ENCODE measurements at places on chromosomes 3 and 15.
A peak's percentile ranks its signal among the peaks of the same experiment; 100 is the strongest.

GRCh38 chr3:192284443-192285072 is 442.8 kb downstream of the FGF12 start:
- no peak for DNase-seq

- DNase-seq = no peak
Observed at GRCh38 chr3:10356461-10356981, 35.6 kb upstream of the SEC13 start.

GRCh38 chr3:59535791-59536221 is 486.0 kb upstream of the CFAP20DC start:
- no peak for DNase-seq

GRCh38 chr15:96354731-96355567 is 24.4 kb downstream of the NR2F2 start:
- no peak for DNase-seq

- DNase-seq = no peak
Observed at GRCh38 chr3:50650018-50650417, 24.7 kb upstream of the DOCK3 start.

DNA sequence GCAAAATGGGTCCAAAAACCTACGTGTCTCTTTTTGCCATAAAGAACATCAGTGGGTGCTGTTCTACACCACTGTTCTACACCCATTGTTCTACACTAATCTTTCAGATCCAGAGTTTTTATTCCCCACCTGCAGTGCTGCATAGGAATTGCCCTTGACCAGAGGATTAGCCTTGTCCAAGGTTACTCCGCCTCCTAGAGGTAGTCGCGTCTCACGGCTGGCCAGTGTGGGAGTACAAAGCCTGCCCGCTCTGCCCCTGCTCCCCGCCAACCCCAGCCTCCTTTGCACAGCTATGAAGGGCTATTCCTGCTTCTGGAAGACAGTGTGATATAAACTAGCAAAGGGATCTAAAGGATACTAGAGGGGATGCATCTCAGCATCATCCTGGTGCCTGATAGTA is 222.1 kb upstream of the LMCD1 start:
- no peak for DNase-seq

- DNase-seq = no peak
Observed at GRCh38 chr15:74892313-74892712, 2.5 kb downstream of the MPI start.

DNA sequence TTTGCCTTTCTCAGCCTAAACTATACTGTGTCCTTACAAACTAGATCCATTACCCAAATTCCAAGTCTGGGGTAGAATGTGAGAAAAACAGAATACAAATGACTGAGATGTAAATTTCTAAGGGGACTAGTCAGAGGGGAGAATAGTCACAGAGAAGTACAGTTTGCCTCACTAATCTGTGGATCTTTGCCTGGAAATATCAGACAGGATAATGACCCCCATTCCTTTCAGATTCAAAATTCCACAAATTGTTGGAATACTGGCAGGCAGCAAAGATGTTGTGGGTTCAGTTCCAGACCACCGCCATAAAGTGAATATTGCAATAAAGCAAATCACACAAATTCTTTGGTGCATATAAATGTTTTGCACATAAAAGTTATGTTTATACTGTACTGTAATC is 762.8 kb upstream of the NR2F2 start:
- DNase-seq = no peak

GRCh38 chr3:158912621-158913020 is 110.8 kb downstream of the MFSD1 start:
- no peak for DNase-seq

DNA sequence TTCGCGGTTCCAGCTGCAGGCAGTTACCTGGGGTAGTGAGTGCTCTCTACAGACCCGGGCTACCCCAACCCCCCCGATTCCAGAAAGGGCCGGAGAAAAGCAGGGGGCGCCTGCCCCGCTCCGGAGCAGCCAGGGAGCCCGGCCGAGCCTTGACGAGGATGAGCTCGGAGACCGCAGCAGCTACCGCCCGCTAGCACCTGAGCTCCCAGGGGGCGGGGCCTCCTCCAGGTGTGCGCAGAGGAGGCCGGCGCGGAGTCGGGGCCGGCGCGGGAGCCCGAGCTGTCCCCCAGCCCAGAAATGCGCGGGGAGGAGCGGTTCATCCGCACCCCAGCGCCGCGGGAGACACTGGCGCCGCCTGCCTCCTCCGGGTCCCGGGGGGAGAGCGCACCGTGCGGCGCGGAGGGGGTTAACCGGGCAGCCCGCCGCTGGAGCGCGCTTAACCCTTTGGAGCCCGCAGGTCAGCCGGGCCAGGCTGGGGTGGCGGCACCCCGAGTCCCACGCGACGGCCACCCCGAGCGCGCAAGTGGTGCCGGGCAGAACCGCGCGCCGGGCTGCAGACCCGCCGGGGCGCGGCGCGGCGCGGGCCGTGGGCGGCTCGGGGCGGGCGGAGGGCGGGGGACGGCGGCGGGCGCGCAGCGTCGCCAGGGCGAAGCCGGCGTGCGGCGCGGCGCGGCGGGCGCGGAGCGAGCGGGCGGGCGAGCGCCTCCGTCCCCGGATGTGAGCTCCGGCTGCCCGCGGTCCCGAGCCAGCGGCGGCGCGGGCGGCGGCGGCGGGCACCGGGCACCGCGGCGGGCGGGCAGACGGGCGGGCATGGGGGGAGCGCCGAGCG is at the start of gene CACNA1D:
Gene CACNA1D, plus strand, starts transcription at position 649 of the 829 bp plus-strand sequence. CDS start 556 bp downstream, outside the sequence.
- no peak for DNase-seq

DNA sequence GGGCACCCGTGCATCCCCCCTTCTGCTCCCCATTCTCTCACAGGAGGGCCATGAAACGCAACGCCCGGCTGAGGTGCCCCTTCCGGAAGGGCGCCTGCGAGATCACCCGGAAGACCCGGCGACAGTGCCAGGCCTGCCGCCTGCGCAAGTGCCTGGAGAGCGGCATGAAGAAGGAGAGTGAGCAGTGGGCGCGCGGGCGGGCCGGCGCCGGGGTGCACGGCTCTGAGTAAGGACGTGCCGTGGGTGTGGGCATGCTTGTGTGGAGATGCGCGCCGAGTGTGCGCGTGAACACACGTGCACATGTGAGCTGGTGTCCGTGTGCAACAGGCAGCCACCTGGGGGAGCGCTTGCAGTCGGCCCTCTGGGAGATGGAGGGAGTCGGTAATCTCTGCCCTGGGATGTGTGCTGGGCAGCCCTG is 28.1 kb downstream of the NR1I2 start:
- DNase-seq = peak; percentile 49

DNA sequence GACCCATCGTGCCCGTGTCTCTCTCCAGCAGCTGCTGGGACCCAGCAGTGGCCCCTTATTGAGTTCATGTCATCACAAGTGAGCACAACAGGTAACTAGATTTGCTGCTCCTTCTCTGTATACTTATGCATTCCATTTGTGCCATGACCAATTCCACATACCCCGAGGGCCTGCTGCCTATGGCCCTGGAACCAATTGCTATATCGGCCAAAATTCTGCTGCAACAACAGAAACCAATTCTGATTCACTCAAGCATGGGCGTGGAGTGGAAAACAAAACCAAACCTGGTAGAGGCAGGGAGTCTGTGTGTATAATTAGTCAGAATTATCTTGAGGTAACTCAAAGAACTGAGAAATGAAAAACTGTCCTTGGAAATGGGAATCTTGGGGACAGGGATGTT is 516.6 kb downstream of the EPHB1 start:
- DNase-seq = no peak

- no peak for DNase-seq
Observed at GRCh38 chr3:72058493-72059081, 273.6 kb upstream of the PROK2 start.

DNA sequence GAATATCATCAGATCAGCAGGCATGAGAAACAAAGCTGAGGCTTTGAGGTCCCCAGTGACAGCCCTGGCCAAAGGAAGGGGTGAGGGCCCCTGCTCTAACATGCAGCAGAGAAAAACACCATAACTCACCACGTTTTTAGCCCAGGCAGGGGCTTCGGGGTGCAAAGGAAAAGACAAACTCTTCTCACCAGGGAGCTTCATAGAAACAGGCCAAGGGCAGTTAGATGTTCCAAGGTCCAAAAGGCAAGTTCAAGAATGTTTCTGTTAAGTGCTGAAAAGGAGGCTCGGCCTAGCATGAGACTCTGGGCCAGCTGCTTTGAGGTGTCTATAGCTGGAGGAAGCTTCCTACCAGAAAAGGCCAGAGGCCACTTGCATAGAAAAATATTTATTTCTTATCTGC is 608.4 kb upstream of the CFAP20DC start:
- no peak for DNase-seq

DNA sequence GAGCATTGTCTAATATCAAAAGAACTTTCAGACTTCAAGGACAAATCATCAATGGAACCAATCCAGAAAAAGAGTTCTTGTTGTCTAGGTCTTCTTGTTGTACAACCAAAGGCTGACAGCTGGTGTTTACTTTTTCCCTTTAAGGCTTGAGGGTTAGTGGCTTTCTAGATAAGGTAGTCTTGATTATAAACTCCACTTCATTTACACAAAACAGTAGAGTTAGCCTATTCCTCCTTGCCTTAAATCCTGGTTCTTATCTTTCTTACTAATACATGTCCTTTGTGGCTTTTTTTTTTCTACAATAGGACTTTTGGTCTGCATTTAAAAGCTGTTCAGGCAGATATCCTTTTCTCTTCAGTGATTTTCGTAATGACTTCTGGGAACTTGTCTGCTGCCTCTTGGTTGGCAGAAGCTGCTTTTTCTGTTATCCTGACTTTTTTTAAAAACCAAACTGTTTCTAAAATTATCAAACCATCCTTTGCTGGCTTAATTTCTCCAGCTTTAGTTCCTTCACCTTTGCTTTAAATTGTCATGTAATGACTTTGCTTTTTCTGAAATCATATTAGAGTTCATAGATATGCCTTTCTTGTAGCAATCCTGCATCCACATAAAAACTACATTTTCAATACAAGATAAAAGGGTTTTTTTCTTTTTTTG is 44.8 kb downstream of the STRIT1 start:
- no peak for DNase-seq

- no peak for DNase-seq
Observed at GRCh38 chr3:49566312-49566711, 12.0 kb downstream of the BSN start.

DNA sequence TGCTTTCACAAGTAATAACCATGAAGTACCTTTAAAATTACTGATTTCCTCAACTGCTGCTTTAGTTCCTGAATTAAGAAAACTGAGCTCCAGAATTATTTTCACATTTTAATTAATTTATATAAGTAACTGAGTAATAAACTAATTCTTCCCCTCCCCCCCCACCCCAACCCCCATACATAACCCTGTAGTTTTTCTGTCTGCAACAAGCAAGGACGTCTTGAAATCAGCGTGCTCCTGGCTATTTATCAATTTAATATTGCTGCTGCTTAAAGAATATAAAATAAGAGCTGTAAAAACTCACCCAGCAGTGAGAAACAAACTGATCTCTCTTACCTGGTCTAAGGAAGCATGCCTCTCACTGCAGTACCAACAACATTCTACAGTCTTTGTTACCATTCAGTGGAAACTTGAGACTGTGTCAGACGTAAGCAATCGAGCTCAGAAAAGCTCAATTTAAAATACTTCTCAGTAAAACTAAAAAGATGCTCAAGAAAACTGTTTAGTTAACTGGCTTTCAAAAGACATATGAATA is 121.0 kb downstream of the TFDP2 start:
- DNase-seq = no peak

DNA sequence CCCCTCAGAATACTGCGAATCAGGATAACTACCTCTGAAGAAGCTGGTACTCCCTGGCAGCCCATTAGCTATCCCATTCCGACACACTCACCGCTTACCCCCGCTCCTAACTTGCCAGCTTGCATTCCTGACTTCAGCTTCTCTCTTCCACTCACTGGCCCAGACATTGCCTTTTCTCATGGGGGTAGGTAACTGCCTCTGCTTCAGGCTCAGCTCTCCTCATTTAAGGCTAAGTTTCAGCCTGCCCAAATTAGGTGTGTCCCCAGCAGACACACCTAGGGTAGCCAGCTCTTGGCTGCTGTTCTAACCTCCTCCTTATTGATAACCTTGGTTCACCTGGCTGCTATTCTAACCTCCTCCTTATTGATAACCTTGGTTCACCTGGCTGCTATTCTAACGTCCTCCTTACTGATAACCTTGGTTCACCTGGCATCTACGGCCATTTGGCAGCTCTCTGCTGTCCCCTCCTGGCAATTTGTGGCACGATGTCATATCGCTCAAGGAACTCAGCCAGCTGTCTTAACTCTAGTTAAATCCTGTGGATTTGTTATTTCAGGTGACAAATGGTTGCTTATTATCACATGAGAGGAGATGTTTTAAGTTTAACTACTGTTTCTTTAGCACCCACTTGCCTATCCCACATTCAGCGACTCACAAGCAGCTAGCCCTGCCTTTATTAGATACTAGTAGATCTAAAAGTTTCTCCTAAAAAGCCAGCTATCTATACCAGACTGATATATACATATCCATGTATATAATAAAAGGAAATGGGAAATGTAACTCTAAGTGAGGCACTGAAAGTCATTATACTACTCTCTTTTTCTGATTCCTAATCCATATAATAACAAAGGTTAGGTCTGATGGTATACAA is 106.5 kb upstream of the ACP3 start:
- DNase-seq = no peak

DNA sequence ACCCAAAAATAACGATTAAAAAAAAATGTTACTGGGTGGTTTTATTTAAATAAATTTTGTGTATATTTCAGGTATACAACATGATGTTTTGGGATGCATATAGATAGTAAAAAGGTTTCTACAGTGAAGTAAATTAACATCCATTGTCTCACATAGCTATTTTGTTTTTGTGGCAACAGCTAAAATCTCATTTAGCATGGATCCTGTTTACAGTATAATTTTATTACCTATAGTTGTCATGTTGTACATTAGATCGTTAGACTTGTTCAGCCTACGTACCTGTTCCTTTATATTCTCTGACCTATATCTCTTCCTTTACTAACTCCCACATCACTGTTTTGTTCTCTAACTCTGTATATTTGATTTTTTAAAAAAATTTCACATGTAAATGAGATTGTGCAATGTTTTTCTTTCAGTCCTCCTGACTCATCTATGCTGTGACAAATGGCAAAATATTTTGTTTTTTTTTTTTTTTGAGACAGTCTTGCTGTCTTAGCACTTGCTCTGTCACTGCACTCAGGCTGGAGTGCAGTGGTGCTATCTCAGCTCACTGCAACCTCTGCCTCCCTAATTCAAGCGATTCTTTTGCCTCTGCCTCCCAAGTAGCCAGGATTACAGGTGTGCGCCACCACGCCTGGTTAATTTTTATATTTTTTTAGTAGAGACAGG is 45.6 kb downstream of the OIP5 start:
- no peak for DNase-seq

DNA sequence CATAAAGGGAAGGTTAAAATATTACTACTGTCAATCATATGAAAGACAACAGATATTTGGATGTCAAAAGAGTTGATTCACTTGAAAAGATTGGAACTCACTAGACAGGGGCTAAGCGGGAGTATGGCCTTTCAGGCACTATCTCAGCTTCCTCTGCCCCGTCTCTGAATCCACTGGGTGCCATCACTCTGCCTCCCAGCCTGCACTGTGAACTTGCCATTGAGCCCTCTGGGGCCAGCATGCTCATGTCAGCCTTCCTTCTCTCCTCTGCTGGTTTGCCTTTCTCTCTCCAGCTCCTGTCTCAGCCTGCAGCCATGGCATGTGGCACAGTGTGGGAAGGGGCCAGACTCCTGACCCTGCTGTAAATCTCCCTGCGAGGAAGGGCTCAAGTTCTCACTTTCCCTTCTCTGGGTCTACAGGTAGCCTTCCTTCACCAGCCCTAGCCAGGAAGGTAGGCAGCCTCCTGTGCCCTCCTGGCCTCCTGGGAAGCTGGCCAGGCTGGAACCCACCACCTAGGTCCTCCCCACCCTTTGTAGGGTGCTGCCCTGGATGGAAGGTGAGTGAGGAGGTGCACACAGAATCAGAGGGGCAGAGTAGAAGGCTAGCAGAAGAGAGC is 54.0 kb upstream of the SLCO2A1 start:
- DNase-seq = no peak

GRCh38 chr15:99546441-99547100 is 19.2 kb upstream of the MEF2A start:
- DNase-seq = no peak

GRCh38 chr3:100089812-100090668 is 24.3 kb downstream of the FILIP1L start:
- no peak for DNase-seq
